ENCODE measurements at places on chromosomes 5 and 9. TPM values are rescaled to one million over a fixed set of nuclear protein-coding genes. Genes with fewer than 3 reads are reported as not detected.

DNA sequence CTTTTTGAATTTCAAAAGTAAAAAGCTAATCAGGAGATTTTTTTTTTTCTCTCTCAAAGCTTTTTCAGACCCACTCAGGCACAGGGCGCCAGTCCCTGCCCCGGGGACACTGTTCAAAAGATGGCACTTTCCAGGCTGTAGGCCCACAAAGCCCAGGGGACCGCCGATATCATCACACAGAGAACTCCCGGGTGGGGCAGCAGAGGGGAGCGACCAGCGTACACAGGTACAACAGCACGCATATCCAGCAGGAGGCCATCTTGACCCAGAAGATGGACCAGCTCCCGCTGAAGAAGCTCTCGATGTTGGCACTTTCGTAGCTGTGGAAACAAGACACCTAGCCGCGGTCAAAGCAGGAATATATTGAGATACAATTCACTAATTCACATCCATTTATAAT, 108.3 kb downstream of the THBS4 start:
- DNase-seq = no peak

- DNase-seq = no peak
These were observed 15.5 kb downstream of the IRX4 start for GRCh38 chr5:1867114-1867814.

GRCh38 chr9:73824671-73825070, 672.5 kb upstream of the RORB start:
- no peak for DNase-seq

DNA sequence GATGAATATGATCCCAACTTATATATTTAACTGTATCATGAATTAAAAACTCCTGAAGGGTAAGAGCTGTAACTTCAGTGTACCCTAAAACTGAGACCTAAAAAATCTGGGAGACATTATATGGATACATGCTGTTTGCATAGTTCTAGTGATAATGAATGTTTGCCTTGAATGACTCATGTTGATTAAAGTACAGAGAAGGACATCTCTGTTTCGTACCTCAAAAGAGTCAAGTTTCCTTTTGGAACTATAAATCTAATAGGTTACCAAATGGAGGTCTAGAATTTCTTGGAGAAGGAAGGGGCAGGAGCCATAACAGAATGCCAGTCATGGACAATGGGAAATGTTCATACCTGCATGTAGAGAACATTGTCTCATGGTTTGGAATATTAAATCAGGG, 168.1 kb downstream of the SNCAIP start:
- no peak for DNase-seq

Gene PCDHA9
- 0.90 TPM for total RNA-seq

Gene TIMD4
- total RNA-seq = 1.7 TPM

Gene RGS7BP
- 4.3 TPM for total RNA-seq

Gene CD274
- 2.4 TPM for total RNA-seq

Gene PCDHB2
- total RNA-seq = 3.4 TPM

Gene ASTN2
- total RNA-seq = 10.2 TPM

Gene PCA3
- 0.26 TPM for total RNA-seq

Data from urinary bladder (tissue), 4 donors.